ENCODE measurements at places on chromosomes 1 and 21.

DNA sequence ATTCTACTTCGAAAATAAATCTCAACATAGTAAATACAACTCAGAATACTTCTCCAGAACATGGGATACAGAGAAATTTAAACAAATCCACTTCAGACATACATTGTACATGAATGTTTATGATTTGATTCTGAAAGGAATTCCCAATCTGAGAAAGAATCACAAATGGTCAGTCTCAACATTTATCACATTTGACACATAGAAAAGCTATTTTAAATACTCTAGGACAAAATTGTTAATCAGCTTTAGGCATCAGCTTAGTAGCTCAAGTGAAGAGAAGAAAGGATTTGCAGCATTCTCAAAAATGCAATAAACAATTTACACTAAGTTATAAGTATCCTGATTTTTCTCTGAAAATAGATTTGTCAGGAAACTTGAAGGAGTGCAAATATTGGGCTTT is 184.8 kb downstream of the PTPRC start:
- no peaks in the 10 kb centered on the region for H3K27me3 ChIP-seq
- no peaks in the 10 kb centered on the region for H3K36me3 ChIP-seq
- no peak overlapping the region for H3K4me3 ChIP-seq
- DNase-seq: no peak
- peaks cover 3% of the 10 kb centered on the region for H3K4me1 ChIP-seq
- H3K27ac ChIP-seq: no peak overlapping the region

GRCh38 chr1:99281105-99281504 is 16.8 kb downstream of the PLPPR4 start:
- H3K27me3 ChIP-seq: no peaks in the 10 kb centered on the region
- H3K4me3 ChIP-seq: no peak overlapping the region
- no peaks in the 10 kb centered on the region for H3K4me1 ChIP-seq
- DNase-seq: no peak

GRCh38 chr1:78370356-78370755 is 120.4 kb upstream of the PTGFR start:
- H3K36me3 ChIP-seq: no peaks in the 10 kb centered on the region
- no peaks in the 10 kb centered on the region for H3K27me3 ChIP-seq

DNA sequence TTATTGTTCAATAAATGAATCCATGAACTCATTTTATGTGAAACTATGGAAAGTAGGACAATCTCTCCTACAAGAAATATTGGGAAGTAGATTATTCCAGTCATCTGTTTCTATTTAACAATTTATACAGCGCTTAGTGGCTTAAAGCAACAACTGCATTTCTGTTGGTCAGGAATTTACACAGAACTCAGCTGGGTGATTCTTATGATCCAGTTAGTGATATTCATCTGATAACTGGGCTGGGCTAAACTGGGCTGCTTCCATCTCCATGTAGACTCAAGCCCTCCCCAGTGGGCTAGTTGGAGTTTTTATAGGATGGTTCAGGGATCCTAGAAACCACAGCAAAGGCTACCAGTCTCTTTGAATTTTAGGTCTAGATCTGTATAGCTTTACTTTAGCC is 497.9 kb upstream of the NEGR1 start:
- no peaks in the 10 kb centered on the region for H3K27me3 ChIP-seq
- no peaks in the 10 kb centered on the region for H3K36me3 ChIP-seq
- DNase-seq: no peak
- H3K4me3 ChIP-seq: no peak overlapping the region

GRCh38 chr1:34871443-34872132 is 12.0 kb upstream of the SMIM12 start:
- no peaks in the 10 kb centered on the region for H3K4me1 ChIP-seq
- H3K27me3 ChIP-seq: no peaks in the 10 kb centered on the region
- no peak overlapping the region for H3K4me3 ChIP-seq
- H3K27ac ChIP-seq: no peak overlapping the region
- no peaks in the 10 kb centered on the region for H3K36me3 ChIP-seq
- no peak for DNase-seq
